ENCODE measurements at places on chromosomes 1 and 21.
A peak's percentile ranks its signal among the peaks of the same experiment; 100 is the strongest.

DNA sequence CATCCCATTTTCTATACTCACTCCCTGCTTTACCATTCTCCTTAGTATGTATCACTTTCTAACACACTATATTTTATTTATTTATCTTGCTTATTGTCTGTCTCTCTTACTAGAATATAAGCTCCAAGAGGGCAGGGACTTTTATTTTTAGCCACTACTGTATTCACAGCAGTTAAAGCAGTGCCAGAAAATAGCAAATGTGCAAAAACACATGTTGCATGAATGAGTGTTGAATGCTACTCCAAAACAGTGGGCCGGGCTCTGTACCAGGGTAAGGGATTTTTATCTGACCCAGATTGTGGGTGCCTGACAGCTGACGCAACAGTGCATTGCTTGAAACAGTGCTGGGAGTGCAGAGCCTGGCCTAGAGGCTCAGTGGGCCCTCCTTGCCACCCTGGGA is 24.7 kb downstream of the COL16A1 start:
- no peak for DNase-seq

- DNase-seq, result peak; percentile 17
These were observed 36.2 kb downstream of the UBE2G2 start for GRCh38 chr21:44765231-44766013.

DNA sequence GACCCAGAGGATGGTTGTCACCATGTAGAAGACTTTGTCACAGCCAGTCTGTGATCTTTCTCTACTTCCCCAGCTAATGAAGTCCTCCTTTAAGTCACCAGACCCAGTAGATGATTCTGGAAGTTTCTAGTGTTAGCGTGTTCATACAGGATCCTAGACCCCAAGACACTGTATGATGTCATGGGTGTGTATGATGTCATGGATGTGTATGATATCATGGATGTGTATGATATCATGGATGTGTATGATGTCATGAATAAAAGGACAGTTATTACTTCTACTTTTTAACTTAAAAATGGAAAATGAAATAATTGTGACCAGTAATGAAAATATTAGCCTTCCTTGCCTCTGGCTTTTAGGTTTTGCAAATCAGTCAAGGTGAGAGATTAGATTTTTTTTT is 260.0 kb downstream of the FMN2 start:
- no peak for DNase-seq

DNA sequence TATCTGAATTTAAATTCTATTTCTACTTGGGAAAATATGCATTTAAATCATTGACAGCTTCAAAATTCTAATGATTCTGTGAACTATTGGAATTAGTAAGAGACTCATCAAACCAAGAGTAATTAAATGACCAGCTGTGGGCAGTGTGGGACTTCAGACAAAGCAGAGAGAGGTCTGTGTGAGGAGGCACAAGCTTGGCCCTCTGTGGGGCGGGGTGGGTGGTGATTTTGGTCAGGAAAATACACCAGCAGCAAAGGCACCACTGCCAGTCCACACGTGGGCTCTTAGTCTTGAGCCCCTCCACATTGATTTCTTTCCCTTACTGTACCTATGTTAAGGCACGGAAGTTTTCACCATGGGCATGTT is 39.2 kb upstream of the RAB4A start:
- no peak for DNase-seq

DNA sequence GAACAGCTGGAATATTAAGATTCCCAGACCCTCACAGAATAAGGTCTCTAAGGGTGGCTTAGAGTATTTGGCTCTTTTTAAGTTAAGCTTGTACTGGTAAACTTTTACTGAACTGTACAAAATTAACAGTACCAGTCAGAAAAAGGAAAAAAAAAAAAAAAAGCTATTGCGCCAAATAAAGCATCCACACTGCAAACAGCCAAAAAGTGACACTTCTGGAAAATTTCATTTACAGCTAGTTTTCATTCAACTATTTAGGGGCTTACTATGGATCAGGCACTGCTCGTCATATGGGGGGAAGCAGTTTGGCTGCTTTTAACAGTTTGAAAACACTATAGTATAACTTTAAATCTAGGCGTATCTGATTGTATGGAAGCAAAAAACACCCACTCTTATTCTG is 139.6 kb downstream of the EIF4G3 start:
- no peak for DNase-seq

DNA sequence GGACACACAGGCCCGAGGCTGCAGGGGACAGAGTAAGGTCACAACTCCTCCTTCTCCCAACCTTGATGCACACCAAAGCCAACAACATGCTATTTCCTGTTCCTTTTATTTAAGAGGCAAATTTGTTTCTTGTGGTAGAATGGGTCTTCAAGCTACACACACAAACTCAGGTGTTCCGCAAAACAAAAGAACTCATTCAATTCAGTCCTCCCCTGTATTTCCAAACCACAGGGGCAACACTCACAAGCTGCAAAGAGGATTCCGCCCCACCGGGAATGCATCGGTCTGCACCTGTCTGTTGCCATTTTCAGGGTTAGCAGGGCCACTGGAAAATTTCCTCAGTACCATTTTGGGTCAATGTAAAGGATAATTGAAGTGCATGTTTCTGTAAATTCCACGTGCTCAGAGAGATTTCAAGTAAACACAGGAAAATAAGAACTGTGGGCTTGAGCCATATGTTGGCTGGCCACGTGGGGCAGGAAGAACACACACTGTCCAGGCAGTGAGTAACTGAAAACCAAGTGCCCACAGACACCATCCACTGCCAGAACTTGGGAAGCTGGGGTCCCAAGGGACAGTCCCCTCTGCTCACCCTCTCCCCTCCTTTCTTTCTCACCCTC is 145.2 kb upstream of the ERG start:
- no peak for DNase-seq

DNA sequence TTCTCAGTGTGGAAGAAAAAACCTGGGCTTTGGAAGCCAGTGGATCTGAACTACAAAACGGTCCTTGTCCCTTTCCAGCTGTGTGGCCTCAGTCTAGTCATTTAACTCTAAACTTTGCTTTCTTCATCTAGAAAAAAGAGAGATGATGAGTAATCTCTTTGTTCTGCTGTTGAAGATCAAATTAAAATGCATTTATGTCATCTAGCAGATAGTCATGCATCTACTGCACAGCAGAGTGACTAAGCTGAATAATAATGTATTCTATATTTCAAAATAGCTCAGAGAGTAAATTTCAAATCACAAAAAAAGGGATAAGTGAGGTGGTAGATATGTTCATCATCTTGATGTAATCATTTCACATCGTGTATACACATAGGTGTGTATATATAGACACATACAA is 473.2 kb downstream of the DSCAM start:
- DNase-seq, result no peak

DNA sequence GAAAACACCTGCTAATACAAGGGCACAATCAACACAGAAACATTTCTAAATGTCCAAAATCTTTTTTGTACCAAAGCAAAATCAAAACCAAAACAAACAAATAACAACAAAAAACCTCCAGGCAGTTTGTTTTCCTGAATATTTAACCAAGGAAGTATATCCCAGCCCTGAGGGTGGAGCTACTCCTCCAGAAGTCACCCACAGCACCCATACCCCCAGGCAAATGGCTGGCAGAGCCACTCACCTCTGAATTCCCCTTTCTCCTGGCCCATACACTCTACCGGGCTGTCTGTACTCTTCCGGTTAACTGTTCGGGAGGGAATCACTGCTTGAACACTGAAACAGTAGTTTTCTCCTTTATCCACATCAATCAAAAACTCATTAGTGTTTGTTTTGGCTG is 9.5 kb downstream of the F3 start:
- DNase-seq, result no peak

DNA sequence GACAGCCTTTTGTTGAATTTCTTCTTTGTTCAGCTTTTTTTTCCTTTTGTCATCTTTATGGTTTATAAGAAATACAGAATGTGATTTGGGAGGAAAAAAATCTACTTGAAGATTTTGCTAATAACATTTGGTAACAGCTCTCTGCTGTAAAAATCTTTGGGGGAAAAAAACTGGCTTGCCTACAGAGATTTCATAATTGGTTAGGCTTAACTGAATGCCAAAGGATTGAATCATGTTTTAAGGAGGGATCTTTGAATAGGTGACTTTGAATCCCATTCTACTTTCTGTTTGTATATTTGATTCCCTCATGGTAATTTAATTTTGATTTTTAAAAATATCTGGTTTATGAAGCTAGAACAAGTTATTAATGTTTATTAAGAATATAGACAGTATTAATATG is 3.2 kb downstream of the BTF3L4 start:
- no peak for DNase-seq

Data from stimulated activated CD4-positive, alpha-beta T cell treated with anti-CD3 and anti-CD28 coated beads, Interleukin-2, amount 100 ng/mL, for 48 hours (primary cell).